Choroid plexus epithelial cell (primary cell): ENCODE measurements at places on chromosomes 7 and 10.

GRCh38 chr7:108332937-108333336 is 123.3 kb downstream of the NRCAM start:
- no peak for DNase-seq

DNA sequence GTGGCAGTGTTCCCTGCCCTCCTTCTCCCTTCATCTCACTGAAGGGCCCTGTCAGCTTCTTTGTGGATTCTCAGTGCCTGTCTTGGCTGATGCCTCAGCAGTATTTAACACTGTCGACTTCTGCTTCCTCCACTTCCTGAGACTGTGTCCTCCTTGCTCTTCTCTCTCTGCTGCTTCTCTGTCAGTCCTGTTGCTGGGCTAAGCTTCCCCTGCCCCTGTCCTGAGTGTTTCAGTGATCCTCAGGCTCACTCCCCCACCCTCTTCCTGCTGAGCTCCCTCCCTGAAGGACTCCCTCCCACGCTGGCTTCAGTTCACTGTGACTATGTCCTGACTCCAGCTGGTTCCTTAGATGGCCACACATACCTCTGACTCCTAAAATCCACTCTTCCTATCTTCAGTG is 64.9 kb downstream of the CREM start:
- peak; percentile 28 for DNase-seq

GRCh38 chr10:17805330-17805729 is 3.8 kb upstream of the MRC1 start:
- DNase-seq = no peak

GRCh38 chr10:104612571-104613205 is 28.4 kb upstream of the SORCS3 start:
- no peak for DNase-seq

DNA sequence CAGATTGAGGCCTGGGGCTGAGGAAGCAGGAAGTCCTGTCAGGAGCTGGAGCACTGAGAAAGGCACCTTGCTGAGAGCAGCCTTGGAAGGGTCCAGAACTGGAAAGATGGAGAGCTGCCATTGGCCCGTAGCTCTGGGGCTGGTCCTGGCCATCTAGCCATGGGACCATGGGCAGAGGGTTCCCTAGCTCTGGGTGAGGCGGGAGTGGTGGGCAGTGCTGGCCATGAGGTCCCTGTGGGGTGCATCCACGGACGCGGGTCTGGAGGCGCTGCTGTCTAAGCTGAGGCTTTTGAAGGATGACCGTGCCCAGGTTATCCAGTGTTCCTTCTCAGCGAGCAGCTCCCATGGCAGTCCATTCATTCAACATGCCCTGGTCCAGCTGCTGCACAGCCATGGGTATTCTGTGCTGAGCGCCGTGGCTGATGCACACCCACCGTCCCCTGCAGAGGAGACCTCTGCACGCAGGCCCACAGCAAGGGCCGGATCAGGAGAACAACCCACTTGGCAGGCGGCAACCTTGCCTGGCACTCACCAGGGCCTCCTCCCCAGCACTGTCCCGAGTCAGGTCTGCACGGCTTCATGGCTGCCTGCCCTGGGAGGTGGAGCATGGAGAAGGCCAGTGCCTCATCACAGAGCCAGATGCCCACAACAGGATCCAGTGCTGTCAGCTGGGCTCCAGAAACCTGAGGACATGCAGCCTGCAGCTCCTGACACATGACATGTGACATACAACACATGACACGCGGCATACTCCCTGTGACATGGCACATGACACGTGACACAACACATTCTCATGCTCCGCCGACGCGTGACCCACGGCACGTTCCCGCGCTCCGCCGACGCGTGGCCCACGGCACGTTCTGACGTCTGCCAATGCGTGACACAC is 121.9 kb downstream of the INPP5A start:
- no peak for DNase-seq

DNA sequence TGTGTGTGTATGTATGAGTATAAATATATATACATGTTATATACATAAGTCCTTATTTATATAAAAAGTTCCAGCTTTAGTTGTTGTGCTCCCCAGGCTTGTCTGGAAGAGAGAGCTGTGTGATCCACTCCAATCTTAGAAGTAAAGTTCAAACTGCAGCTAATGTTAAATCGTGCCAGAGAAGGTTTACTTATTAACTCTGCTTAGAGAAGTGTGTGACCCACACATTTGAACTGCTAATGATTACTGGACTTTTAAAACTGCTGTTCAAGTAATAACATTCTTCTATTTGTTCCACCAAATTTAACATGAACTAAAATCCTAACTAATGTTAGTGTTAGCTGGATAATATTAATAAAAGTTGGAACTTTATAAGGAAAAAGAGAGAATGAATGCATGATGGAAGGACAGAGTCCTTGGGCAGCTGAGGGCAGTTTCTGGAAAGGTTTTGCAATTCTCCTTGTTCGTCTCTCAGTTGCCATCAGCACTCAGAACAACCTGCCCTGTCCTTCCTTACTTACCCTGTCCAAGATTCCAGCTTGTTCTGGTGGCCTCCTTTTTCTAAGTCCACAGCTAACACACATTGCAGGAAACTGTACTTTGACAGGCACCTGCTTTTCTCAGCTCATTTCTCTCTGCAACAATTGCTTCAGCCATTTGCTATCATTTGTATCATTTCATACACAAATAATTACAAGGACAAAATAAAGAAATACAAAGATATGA is 162.6 kb downstream of the FAM107B start:
- DNase-seq = no peak

DNA sequence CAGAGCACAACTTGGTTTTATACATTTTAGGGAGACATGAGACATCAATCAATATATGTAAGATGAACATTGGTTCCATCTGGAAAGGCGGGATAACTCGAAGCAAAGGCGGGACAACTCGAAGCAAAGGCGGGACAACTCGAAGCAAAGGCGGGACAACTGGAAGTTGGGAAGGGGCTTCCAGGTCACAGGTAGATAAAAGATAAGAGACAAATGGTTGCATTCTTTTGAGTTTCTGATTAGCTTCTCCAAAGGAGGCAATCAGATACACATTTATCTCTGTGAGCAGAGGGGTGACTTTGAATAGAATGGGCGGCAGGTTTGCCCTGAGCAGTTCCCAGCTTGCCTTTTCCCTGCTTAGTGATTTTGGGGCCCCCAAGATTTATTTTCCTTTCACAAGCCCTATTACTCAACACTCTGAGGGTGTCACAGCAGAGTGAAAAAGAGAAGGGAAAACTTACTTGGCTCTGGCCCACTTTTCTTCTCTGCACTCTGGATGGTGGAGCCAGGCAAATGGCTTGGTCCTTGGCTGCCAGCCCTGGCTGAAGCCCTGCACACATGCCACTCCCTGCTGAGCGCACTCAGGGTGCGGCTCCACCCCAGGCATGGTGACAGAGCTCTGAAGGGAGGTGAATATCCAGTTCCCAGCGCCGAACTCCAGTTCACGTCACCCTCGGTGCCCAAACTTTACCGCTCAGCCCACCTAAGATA is 46.7 kb downstream of the PARD3 start:
- DNase-seq = peak; percentile 53

DNA sequence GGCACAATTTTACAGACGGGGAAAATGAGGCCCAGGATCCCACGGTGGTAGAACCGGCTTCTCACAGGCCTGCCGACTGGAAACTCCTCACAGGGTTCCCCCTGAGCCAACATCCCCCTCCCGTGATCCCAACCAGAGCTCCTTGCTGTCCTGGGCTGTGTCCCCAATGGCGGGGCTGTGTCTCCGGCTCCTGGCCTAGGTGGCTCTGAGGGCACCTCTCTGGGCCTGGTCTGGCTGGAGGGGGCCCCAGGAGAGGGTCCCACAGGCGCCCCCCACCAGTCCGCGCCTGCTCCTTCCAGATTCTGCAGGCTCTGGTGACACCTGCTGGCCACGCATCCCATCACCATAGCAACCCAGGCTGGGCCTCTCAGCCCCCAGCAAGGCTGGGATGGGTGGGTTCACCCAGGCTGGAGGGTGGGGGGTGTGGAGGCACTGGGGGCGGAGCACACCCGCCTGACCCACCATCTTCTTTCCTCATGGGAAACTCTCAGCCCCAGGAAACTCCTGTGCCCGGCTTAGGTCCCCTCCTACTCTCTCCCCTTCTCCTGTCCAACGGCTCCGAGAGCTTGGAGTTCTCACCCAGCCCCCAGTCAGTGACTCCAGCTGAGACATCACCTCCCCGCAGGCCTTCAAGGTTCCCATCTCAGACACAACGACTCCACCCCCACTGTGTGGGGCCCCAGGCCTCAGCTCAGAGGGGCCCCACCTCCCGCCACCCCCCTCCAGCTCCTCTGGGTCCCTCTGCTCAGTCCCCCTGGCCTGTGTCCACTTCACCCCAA is 27.1 kb upstream of the TNRC18 start:
- DNase-seq = peak; percentile 53

- peak; percentile 51 for DNase-seq
Observed at GRCh38 chr7:1646957-1647891, 22.9 kb upstream of the ELFN1 start.

DNA sequence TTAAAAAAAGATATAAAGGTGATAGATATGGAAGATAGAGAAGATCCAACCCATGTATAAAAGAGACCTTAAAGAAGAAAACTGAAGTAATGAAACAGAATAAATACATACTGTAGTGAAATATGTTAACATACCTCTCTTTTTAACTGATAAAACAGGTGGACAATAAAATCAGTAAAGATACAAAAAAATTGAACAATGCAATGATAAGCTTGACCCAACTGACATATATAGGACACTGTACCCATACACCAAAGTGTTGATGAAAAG is 17.4 kb upstream of the PRF1 start:
- no peak for DNase-seq

- peak; percentile 49 for DNase-seq
Observed at GRCh38 chr10:43610636-43611035, 4.4 kb downstream of the ZNF485 start.

DNA sequence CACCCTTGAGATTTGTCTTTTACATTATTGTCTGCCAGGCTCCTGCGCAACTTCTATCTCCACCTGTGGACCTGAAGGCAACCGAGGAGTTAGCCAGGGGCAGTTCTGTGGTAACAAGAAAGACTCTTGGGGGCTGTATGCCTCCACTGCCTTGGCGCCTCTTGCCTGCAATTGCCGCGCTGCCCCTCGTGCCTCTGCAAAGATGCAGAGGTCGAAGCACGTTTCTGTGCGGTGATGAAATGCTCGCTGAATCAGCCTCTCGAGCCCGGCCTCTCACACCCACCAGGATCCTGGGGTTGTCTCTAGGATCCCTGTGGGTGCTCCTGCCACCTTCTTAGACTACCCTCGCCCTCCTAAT is 486 bp upstream of the LHFPL3 start:
- no peak for DNase-seq

DNA sequence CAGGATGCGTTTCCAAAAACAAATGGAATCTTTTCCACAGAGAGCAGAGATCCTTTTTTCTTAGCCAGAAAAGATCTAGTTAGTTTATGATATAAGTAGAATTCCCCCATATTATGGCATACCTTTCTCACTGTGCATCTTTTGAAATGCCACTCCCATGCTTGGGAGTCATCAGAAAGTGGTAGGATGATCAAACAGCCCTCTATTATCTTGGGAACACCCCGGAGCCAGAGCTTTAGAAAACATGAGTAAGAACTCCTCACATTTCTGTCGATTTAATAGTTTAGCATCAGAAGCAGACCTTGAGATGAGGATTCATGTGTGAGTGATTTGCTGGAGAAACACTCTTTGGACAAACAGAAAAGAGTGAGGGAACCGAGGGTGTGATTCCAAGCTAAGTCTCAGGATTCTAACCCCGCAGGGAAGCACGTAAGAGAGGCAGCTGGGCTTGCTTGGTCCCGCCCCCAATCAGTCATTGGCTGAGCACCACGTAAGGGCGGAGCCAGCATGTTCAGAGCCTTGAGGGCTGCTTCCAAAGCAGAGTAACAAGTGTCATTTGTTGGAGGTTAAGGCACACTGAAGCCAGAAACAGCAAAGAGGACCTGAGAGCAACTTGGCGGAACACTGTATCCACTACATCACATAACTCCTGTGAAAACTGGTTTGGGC is 43.7 kb upstream of the NXPH1 start:
- no peak for DNase-seq

DNA sequence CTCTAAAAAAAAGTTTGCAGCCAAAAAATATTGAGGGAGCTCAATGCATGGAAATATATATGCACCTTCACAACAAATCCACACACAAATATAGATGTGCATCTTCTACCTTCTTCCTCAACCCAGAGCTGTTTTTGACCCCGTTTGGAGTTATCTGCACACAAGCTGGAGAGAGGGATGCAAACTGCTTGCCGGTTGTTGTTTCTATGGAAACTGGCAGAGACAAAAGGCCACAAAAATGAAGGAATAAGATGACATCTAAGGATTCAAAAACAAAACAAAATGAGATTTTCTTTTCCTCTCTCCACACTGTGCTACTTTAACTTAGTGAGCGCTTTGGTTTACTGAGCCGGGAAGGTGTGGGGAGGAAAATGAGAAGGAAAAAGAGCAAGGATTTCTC is 210.2 kb upstream of the AGK start:
- DNase-seq = no peak

DNA sequence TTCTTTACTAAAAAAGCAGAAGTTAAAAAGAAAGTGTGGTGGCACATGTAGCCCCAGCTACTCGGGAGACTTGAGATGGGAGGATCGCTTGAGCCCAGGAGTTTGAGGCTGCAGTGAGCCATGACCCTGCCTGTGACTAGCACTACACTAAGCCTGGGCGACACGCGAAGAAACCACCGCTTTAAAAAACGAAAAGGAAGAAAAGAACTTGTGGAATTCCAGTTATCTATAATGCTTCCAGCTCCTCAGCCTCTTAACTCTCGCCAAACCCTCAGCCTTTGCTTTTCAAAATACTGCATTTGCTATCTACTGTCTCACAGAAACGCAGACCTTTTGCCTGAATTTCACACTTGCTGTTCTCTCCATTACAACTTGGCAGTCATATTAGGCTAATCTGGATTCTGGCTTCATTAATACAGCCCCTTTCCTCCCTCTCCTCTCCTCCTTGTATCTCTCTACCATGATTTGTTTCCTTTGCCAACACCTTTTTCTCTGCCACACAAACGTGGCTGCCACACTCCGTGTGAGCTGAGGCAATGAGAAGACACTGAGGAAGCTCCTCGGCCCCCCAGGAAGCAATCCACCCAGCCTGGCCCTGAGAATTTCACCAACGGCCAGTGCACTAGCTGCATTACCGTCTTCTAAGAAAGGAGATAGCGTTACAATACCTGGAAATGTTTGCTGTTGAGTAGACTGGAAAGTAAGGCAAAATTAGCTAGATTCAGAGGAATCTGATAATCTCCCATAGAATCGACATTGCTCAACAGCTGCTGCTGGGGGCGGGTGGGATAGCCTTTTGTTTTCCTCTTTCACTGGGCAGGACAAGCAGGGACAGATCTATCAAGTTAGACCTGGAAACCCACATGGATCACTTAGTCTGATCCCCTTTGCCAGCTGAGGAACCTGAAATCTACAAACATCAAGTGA is 37.2 kb downstream of the CALML5 start:
- DNase-seq = peak; percentile 53

DNA sequence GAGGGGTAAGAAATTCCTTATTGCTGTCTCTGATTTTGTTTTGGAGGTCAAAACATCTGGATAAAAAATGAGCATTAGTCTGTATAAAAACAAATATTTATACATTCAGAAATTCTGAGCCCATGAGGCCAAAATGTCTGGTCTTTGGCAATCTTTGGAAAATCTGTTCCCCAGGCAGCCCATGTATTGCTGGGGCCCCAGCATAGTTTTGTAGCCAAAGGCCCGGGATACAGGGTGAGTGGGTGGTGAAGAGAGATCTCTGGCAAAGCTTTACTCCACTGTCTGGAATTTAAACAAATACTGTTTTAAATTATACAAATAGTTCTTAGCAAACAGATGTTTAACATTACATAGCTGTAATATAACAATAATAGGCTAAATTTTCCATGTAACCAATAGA is 134.7 kb upstream of the GALNT17 start:
- DNase-seq = no peak
